ENCODE measurements at places on chromosomes 1 and 21.
A peak's percentile ranks its signal among the peaks of the same experiment; 100 is the strongest.

DNA sequence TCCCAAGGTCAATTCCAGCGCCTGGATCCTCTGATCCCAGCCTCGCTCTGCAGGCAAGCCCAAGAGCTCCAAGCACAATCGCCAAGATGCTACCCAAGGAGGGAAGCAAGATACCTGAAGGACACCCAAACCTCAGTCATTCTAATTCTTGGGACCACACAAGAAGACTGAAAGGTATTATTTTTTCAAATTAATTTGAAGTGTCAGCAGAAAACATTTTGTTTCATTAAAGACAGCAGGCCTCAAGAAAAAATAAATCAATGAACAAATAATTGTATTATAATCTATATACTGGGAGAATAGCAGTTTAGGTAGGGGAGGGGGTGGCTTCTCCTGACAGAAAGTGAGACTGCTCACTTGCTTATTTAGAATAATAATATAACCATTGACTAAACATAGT, 347.8 kb downstream of the HHAT start:
- no peak for DNase-seq

DNA sequence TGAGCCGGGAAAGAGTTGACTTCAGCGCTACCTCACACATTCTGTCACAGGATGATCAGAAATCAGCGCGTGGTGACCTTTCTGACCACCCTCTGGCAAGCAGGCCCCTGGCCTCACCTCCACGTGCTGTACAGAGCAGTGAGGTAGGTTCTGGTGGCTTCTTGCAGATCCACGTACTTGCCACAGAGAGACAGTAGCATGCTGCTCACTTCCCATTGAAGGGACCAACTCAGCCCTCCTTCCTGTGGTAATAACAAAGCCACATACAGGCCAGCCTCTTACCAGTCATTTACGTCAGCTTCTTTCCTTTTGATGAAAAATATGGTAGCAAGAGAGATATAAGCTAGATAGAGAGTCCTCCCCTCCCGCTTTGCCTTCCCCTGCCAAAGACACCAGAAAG, 200.7 kb downstream of the CHRM3 start:
- no peak for DNase-seq

DNA sequence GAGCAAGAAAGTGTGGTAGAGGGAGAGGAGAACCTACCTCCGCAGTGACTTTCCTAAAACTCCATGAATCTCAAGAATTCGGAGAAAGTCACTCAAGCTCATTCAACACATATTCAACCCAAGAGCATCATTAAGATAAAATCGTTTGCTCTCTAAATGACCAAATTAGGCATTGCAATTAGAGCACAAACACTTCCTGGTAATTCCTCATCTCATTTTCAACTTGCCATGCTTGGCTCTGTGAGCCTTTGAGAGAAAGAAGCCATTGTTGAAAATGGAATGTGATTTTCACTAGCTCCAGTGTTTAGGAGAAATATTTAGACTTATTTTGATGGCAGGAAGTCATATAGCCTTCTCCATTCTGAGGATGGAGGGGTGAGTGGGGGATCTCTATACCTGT, 52.5 kb downstream of the KAZN start:
- DNase-seq: no peak

- no peak for DNase-seq
Observed at GRCh38 chr1:86795316-86795715, 90.9 kb downstream of the SH3GLB1 start.

DNA sequence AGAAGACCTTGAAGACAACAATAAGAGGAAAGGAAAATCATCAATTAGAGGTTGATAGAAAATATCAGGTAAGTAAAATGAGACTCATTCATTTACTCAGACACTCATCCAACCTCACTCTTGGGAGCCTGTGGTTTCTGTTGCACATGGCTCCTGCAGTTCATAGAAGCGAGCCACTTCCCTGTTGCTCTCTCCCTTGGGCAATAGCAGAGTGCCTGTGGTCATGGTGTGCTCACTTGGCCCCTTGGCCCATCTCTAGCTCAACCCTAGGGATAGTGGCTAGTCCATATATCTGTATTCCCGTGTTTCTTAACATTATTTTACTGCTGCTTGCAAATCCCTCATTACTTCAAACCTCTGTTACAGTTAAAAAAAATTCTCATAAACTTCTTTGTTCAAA, 368.6 kb downstream of the PTPRC start:
- DNase-seq: no peak

GRCh38 chr1:225449261-225449660, 21.4 kb upstream of the LBR start:
- DNase-seq: no peak

GRCh38 chr1:31762726-31763670, 1.1 kb downstream of the ADGRB2 start:
- peak; percentile 81 for DNase-seq

DNA sequence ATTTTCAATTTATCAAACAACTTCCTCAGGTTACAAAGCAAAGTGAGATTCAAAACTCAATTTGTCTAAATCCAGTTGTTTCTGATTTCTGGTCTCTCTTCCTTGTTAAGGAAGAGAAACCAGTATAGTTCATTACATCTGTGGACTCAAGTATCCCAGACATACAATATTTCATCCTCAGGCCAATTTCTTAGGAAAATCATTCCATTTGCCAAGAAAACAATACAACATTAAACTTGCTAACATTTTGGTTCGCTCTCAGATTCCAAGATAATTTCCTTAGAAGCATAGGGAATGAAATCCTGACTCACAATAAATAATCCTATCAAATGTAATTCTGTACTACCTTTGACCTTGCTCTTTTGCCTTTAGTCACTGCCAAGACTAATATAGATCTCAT, 11.2 kb upstream of the TTLL7 start:
- no peak for DNase-seq

DNA sequence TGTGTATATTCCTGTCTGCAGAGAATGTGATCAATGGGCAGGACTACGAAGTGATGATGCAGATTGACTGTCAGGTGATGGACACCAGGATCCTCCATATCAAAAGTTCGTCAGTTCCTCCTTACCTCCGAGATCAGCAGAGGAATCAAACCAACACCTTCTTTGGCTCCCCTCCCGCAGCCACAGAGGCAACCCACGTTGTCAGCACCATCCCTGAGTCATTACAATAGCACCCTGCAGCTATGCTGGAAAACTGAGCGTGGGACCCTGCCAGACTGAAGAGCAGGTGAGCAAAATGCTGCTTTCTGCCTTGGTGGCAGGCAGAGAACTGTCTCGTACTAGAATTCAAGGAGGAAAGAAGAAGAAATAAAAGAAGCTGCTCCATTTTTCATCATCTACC, 65.2 kb downstream of the OLFML2B start:
- no peak for DNase-seq

DNA sequence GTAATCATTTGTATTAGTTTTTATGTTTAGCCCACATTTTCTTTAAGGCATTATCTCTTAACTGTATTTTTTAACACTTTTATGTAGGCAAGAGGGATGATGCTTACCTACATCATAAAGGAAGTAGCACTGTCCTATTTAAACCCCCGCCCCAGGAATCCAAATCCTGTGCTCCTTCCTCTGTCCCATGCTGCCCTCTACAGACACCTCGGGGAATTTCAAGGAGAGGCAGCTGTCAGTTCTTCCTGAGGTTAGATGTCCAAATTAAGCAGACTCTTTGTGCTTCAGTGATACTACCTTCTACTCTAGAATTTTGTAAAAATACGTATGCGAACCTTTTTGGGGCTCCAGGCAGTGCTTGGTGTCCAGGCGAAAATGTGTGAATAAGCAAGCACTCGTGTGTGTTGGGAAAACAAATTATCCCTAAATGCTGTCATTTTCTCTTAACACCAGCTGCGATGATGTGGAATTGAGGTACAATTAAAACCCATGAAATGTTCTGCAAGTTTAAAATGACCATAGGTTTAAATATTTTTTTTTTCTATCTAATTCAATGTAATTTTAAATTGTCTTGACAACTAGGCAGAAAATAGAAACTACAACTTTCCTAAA, 19.2 kb downstream of the CRCT1 start:
- DNase-seq: peak; percentile 16

All from NCI-H1417 (cell line).